ENCODE measurements at places on chromosomes 6 and 20.

DNA sequence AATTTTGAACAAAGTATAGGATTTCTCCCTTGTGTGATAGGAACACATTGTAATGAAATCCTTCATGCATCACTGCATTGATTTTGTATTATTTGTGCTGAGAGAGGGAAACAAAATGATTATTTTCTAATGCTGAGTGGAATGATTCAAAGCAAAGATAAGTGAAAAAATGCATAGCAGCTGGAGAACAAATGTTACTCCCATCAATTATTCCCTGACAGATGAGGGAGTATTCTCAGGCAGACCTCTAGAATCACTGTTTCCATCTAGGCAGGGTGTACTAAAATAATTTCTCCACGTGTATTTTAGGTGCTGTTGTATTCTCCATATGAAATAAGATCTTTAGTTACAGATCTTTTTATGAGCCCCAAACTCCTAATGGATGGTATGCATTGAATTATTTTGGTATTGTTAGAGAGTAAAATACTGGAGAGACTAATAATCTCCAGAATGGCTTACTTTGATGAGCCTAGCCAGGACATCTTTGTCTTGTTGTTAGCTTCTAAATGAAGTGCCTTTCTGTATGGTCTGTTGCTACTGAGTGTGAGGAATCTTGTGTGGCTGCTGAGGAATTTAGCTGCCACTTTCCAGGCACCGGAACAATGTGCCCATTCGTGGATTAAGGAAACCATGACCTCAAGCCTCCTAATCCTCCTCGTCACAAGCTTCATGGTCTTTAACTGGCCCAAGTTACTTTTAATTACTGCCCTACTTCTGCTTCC is 39.6 kb downstream of the RNF217 start:
- DNase-seq = no peak

- no peak for DNase-seq
Observed at GRCh38 chr6:70997379-70997778, 40.5 kb upstream of the B3GAT2 start.

- peak; percentile 39 for DNase-seq
Observed at GRCh38 chr20:16701296-16701695, 28.5 kb upstream of the SNRPB2 start.

DNA sequence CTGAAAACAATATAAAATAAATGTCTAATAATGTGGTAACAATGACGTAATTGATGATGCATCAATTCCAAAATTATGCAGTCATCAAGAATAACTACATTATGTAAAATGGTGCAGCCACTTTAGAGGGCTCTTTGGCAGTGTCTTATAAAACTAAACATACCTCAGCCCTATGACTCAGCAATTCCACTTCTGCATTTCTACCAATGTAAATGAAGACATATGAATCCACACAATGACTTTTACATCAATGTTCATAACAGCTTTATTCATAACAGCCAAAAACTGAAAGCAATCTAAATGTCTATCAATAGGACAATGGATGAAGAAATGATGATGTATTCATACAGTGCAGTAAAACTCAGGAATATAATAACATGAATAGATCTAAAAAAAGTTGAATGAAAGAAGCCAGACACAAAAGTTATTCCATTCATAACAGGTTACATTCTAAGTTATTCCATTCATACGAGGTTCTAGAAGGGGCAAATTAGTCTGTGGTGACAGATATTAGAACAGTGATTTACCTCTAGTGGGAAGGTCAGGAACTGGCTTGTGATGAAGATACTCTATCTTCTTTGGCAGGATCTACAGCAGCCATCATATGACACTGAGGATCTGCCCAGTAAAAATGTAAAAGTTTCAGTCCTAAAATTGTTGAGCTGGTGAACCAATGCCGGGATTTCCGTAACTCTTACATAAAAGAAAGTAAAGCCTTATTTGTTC is 396.1 kb downstream of the PLCB1 start:
- no peak for DNase-seq

GRCh38 chr6:157684620-157685299 is 138.3 kb upstream of the SNX9 start:
- no peak for DNase-seq

GRCh38 chr20:18686696-18687095 is 98.8 kb downstream of the DTD1 start:
- DNase-seq = no peak

DNA sequence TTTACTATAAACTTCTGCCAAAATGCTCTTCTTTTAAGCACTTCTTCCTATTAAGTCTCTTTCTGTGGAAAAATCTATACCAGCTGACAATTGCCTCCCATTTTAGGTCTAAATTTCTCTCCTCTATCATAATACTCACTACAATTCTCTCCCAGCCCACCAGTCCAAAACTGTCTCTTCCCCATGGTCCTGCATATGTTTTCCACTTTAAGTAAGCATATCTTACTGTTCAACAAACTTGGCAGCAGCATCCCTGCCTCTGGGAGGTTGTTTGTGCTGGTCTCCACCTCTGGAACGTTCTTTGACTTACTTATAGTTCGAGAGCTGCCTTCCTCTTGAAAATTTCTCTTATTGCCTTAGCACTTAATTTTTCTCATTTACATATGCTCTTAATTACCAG is 180.5 kb downstream of the COL12A1 start:
- DNase-seq = no peak

GRCh38 chr20:43383026-43383795 is 74.5 kb upstream of the SRSF6 start:
- DNase-seq = no peak

DNA sequence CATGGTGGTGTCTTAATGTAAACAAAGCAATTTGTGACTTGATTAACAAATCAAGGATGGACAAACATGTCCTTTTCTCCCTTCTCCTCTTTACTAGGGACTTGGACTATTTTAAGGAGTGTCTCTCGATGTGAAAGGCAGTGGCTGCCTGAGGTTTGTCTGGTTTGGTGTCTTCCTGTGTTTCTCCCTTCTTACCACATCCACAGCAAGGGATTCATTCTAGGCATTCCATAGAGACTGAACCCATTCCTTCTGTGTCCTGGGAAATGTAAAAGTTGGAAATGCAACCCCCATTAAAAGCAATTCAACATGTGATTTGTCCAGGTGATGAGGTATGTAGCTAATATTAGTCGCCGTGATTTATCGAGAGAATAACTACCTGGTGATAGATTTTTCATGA is 15.9 kb downstream of the NRN1 start:
- no peak for DNase-seq

GRCh38 chr20:36969051-36969450 is 17.5 kb upstream of the SAMHD1 start:
- no peak for DNase-seq

- peak; percentile 77 for DNase-seq
Observed at GRCh38 chr6:27505209-27506027, 32.5 kb upstream of the ZNF184 start.

DNA sequence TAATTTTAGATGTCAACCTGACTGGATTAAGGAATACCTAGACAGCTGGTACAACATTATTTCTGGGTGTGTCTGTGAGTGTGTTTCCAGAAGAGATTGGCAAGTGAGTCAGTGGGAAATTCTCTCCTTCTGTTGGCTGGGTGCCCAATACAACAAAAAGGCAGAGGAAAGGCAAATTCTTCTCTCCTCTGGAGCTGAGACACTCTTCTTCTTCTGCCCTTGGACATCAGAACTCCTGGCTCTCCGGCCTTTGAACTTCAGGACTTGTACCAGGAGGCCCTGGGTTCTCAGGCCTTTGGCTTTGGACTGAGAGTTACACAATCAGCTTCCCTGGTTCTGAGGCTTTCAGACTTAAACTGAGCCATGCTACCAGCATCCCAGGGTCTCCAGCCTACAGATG is 7.8 kb upstream of the BTN3A1 start:
- DNase-seq = no peak

GRCh38 chr6:35585658-35586057 is 73.0 kb upstream of the TULP1 start:
- no peak for DNase-seq

DNA sequence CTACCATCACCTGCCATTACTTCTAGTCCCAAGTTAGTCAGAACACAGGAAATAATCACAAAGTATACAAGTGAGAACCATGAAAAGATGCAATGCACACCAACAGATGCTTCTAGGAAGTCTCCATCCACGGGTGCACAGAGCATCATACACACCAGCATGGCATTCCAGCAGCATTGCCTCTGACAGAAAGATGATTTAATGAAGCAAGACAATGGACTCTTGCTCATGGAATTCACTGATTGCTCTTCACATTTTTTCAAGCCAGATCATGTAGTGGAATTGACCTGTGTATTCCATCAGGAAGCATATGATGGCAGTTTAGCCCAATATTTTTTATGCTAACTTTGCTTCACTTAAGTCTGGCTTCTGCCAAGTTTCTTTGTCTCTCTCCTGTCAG is 406.3 kb upstream of the RGS17 start:
- DNase-seq = no peak

DNA sequence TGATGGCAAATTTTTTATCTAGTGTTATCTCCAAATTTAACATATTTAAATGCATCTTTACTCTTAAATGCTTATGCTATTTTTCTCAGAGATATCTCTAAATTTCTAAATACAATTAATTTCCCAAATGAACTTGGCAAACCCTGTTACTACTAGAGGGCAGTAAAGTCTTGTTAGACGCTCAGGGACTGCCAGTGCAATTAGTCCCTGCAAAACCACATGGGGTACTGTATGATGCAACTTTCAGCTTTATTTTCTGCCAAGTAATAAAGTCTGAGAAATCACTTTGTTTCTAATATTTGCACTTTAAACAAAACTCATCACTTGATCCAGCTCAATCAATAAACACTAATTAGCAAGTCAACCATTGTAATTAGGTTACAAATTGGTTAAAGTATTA is 76.0 kb upstream of the ADGRB3 start:
- DNase-seq = no peak

DNA sequence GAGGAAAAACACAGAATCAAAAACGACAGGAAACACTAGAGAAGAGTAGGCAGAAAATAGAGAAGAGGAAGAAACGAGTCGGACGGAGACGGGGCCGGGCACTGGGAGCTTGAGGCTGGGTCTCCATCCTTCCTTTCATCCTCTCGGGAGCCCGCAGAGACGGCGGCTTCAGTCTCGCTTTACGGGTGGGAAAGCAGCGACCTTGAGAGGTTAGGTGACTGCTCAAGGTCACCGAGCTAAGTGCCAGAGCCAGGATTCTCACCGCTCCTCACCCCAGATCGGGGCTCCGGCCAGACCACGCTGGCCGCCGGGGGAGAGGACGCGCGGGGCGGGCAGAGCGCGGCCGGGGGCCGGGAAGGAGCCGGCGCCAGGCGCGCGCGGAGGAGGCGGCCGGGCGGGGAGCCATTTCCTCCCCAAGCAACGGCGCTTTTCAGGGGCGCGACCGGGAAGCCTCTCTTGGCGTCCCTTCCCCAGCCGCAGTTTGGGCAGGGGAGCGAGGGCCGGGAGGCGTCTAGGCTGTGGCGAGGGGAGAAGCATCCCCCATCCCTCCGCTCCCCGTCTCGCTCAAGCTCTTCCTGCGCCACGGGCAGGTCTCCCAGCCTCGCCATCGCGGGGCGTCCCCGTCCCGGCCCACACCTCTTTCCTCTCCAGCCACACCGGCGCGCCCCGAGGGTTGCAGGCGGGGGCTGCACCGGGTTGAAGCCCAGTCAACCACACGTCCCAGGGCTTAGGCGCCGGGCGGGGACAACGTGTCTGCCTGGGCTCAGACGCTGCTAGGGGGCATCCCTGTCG is 24.1 kb upstream of the MAP3K7 start:
- DNase-seq = no peak

DNA sequence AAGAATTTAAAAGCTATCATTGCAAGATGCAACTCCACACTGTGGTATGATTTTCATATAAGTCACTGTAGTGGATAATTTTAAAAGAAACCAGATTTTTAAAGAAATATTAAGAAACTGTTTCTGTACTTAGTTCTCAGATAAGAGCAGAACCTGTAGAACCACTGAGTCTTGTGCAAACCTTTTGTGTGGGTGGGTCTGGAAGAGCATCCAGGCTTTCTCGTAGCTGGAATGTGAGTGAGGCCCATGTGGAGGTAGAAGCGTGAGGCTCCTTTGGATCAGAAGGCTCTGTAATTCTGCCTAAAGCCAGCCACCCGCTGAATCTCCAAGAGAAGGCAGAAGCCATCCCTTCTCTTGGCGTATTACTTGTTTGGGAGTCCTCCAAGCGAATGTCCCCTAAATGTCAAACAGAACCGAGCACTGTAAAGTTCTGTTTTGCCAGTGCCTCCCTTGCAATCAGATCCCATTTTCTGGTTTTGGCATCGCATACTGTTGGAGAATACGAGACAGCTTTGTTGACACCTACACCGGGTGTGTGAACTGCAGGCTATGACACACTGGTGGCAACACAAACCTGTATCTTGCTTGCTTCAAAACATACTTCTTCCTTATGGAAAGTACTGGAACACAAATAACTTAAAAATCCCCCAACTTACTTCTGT is 188.7 kb downstream of the FOXC1 start:
- DNase-seq = no peak

DNA sequence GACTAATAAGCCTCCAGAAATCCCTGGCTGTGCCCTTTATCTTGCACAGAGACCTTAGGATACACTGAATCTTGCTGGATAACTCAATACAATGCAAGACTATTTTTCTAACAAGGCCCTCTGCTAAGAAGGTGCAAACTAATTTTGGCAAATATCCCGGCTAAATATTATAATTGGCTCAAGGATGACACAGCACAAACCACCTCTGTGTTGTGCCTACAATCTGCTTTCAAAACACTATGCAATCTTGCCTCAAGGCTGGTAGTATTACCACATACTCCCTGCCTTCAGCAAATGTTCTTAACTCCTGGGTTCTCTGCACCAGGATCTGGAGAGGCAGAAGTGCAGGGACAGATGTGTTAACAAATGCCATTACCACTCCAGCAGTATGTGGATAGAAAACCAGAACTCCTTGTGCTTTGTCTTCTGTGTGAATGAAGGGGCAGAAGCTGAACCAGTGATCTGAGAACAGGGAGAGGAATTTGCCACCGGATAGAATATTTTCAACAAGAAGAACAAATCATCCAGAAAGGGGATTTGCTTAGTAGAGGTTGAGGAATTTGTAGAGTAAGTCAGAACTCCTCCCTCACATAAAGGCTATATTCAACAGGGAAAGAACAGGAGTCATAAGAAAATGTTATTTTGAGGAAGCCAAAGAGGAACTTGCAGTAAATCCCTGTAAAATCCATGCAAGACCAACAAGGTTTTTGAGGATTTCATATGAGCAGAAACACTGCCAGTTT is 74.1 kb upstream of the SLC4A11 start:
- DNase-seq = no peak

DNA sequence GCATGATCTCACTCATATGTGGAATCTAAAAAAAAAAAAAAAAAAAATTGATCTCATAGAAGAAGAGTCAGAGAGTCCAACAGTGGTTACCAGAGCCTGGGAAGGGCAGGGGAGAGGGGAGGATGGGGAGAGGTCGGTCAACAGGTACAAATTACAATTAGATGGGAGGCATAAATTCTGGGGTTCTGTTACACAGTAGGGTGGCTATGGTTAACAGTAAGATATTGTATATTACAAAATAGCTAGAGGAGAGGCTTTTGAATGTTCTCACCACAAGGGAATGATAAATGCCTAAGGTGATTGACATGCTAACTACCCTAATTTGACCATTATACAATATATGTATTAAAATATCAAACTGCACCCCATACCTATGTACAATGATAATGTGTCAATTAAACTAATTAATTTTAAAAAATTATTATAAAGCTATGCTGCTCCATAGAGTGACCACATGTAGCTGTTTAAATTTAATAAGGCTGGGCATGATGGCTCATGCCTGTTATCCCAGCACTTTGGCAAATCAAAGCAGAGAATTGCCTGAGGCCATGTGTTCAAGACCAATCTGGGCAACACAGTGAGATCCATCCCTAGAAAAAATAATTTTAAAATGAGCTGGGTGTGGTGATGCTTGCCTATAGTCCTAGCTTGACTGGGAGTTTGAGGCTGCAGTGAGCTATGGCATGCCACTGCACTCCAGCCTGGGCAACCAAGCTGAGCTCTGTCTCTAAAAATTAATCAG is 70.9 kb downstream of the SNX5 start:
- no peak for DNase-seq
